ENCODE measurements at places on chromosomes 1 and 21. TPM values are rescaled to one million over a fixed set of nuclear protein-coding genes. Genes with fewer than 3 reads are reported as not detected.

GPR25 gene
- not detected for total RNA-seq

DNA sequence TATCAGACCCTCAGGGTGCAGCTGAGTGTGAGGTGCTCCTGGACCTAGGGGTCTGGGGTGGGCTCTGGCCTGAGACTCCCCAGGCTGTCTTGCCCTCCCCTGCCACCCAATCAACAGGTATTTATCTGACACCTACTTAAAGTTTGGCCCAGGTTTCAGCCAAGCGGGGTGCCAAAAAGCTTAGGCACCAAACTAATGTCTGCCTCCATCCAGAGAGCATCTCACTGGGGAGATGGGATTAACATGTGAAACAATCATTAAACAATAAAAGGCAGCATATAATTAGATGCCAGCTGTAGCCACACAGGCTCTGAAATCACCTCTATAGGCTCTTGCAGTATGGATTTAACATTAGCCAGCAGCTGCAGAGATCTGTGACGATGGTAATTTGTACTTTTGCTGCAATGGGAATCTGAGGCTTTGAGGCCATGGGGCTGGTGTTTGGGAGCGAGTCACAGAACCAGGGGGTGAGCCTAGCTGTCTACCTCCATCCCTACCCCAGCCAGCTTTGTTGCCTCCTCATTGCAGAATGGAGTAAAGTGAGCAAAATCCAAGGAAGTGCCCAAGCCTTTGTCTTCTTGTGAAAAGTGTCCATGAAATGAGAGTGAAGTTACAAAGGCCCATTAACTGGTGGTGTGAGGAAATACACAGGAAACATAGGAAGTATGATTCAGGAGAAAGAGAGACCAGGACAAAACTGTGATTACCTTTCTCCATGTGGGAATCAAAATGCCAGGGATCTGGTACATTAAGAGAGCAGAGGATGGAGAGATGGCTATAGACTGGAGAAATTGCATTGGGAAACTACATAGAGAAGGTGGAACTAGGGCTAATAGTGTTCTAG, 36.1 kb downstream of the EIF2D start:
- peak; percentile 61 for DNase-seq

FOXO6 gene
- total RNA-seq: not detected

A3GALT2 gene
- not detected for total RNA-seq

Measured in lung microvascular endothelial cell (primary cell).